ENCODE measurements at places on chromosomes 5 and 9.

DNA sequence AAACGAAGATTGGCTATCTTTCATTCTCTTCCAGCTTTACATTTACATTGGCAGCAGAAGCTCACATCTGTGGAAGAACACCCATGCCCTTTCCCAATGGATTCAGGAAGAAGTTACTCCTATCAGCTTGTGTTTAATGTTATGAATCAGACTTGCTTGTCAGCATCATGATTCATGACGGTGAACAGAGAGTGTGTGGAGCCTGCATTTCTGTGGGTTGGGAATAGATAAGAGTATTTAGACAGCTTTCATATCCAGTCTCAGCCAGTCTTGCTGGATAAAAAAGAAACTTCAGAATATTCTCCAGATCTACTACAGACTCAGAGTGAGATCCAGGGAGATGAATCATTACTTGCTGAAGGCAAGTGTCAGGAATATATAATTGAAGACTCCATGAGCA, 812.9 kb upstream of the ZNF608 start:
- DNase-seq, result no peak

GRCh38 chr9:108857572-108857971, 1.8 kb upstream of the ACTL7B start:
- no peak for DNase-seq

GRCh38 chr5:68224509-68225187, 9.1 kb downstream of the PIK3R1 start:
- DNase-seq, result no peak

GRCh38 chr5:122156724-122157325, 27.5 kb downstream of the ZNF474 start:
- DNase-seq, result no peak

DNA sequence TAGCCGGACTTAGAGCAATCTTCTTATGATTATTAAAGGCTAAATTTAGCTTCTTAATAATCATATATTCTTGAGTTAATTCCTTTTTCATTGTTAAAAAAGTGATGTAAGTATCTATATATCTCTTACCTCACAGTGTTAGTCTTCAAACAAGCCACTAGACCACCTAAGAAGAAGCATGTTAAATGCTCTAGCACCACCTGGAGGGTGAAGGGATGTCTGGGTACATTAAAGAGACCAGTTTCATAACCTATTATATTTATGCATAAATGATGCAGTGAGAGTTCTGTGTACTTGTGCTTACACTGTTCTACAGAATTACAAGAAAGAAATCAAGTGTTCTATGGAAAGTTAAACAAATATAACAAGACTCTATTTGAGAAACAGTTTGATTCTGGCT, 55.9 kb upstream of the SLCO6A1 start:
- DNase-seq, result no peak

GRCh38 chr5:116510517-116510916, 64.1 kb downstream of the SEMA6A start:
- DNase-seq, result no peak

DNA sequence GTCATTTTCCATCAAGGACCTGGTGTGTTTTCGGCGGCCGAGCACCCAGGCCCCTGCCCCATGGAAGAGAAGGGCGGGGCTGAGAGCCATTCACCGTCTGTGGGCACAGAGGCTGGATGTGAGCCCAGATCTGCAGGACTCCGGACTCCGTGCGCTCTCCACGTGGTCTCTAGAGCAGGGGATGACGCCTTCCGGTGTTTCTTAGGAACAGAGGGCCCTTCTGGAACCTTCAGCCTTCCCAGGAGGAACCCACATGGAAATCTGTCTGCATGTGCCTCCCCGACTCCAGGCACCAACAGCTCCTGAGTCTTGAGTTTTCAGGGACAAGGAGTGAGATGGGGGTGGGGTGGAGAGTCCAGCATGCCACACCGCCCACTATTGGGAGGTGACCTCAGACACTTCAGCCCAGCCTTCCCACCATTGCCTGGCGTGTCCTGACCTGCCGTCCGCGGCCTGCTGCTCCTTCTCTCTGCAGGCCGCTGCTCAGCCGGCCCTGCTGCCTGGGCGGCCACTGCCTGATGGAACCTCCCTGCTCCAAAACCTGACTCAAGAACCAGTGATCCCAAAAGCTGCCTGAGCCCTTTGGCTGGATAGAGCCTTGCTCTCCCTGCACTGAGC, 2.4 kb upstream of the RXRA start:
- DNase-seq, result no peak

- no peak for DNase-seq
Measured at GRCh38 chr9:89926691-89927220, 321.9 kb downstream of the GADD45G start.

DNA sequence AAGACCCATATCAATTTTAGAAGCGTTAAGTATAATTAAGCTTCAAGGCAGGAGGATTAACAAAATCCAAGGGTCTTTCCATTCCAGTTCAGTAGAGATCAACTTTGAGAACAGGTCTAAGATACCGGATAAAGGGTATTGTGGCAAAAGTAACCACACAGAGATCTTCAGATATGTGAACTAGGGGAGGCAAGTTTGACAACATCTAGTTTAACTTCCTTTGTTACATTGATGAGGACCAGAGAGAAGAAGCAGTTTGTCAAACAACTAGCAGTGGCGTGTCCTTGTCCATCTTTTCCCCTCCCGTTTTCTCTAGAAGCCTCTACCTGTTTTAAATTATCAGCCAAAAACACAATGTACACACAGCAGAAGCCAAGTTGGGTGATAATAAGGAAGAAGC, 8.6 kb downstream of the SLC36A2 start:
- DNase-seq, result no peak

GRCh38 chr9:20734275-20734674, 50.2 kb downstream of the FOCAD start:
- DNase-seq, result no peak

DNA sequence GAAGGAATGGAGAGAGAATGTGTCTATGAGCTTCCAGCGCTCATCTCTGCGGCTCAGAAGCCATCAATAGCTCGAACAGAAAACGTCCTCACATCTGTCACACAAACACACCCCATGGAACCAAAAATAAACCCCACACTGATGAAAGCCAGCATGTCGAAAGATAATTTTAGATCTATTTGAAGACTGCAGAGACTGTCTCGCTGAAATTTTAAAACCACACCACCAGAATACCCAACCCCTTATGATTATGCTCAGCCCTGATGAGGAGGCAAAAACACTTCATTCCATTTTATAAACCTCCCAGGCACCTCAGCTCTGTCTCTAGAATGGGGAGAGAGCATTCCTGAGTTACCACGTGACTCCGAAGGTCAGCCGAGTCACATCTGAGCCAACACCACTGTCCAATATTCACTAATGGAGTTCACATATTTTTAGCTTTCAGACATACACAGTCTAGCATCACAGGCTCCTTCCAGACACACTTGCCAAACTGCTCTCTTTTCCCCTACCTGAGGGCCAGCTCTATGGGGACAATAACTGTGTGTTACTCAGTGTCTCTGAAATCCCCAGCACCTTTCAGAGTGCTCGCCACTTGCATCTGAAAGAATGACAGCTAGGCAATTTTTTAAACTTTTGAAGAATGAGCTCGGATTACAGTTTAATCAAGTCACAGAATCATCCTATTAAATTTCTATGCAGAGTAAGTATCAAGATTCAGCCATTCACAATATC, 63.2 kb downstream of the SERINC5 start:
- DNase-seq, result no peak

GRCh38 chr9:70399141-70399540, 15.3 kb downstream of the KLF9 start:
- DNase-seq, result no peak

GRCh38 chr9:134776080-134776796, 104.4 kb upstream of the FCN2 start:
- DNase-seq, result no peak

GRCh38 chr5:415928-416635, 26.9 kb upstream of the EXOC3 start:
- no peak for DNase-seq

GRCh38 chr9:75299324-75299723, 211.0 kb downstream of the OSTF1 start:
- no peak for DNase-seq

GRCh38 chr5:137939331-137939730, 50.1 kb downstream of the PKD2L2 start:
- no peak for DNase-seq

- DNase-seq, result no peak
Measured at GRCh38 chr9:16085167-16085726, 532.4 kb downstream of the CCDC171 start.

GRCh38 chr9:18421391-18421790, 52.6 kb upstream of the ADAMTSL1 start:
- DNase-seq, result no peak

GRCh38 chr9:20419533-20419932, 202.8 kb downstream of the MLLT3 start:
- DNase-seq, result no peak

- DNase-seq, result no peak
Measured at GRCh38 chr5:172929371-172929838, 29.8 kb upstream of the RPL26L1 start.

DNA sequence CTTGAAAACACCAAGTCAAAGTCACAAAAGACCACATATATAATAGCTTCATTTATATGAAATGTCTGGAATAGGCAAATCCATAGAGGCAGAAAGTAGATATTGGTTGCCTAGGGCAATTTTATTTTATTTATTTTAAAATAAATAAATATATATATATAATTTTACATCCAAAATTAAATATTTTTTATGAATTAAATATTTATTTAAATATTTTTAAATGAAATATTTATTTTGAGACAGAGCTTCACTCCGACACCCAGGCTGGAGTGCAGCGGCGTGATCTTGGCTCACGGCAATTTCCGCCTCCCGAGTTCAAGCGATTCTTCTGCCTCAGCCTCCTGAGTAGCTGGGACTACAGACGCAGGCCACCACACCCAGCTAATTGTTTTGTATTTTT, 58.9 kb upstream of the ATG10 start:
- DNase-seq, result no peak

DNA sequence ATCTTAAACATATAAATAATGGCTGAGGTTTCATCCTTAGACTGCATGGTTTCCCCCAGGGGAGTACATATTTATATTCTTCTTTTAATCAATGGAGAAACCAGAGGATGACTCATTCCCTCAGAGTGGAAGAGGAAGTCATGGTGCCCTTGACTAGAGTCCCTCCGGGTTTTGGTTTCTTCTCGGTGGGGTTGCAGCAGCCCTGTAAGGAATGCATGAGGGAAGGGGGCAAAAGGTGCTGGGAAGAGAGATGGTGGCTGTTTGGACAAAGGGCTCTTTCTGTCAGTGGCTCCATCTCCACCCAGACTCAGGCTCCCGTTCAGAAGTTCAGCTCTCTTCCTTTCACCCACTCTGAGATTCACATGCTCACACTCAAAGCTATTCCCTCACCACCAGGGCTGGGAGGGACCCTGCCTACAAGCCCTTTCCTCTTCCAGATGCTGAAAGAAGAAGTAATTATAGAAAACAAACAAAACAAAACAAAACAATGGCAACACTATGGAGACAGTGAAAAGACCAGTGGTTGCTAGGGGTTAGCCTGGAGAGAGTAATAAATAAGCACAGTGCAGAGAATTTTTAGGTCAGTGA, 129.8 kb upstream of the IL12B start:
- no peak for DNase-seq

DNA sequence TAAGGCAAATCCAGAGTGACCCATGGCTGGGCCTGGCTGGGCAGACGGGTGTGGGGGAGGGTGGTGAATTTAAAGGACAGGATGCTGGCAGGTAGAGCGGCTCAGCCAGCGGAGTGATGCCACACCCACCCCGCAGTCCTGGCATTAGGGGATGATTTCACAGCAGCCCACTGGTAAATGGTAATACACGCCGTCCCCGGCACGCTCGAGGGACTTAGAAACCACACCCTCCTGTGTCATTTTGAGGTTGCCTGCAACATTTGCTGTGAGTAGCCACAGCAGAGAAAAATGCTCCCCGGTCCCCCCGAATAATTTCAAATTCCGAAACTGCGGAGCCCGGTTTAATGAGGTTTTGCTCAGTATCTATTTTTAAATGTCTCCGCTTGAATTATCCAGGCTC, 71.3 kb upstream of the FCN2 start:
- DNase-seq, result no peak

DNA sequence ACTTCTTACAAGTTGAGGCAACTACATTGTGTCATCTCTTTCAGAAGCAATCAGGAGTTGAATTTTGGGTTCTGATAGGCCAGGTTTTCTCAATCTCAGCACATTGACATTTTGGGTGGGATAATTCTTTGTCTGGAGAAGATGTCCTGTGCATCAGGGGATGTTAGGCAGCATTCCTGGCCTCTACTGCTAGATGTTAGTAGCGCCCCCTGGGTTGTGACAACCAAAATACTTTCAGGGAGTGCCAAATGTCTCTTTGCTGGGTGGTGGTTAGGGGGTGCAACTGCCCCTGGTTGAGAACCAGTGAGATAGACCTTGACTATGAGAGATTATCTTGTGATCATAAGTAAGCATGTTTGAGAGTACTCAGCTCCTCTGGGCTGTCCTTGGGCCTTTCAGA, 164.3 kb upstream of the KLF9 start:
- no peak for DNase-seq

- DNase-seq, result no peak
Measured at GRCh38 chr9:35158501-35159280, 3.1 kb upstream of the UNC13B start.

GRCh38 chr5:68272289-68272688, 56.7 kb downstream of the PIK3R1 start:
- DNase-seq, result no peak

DNA sequence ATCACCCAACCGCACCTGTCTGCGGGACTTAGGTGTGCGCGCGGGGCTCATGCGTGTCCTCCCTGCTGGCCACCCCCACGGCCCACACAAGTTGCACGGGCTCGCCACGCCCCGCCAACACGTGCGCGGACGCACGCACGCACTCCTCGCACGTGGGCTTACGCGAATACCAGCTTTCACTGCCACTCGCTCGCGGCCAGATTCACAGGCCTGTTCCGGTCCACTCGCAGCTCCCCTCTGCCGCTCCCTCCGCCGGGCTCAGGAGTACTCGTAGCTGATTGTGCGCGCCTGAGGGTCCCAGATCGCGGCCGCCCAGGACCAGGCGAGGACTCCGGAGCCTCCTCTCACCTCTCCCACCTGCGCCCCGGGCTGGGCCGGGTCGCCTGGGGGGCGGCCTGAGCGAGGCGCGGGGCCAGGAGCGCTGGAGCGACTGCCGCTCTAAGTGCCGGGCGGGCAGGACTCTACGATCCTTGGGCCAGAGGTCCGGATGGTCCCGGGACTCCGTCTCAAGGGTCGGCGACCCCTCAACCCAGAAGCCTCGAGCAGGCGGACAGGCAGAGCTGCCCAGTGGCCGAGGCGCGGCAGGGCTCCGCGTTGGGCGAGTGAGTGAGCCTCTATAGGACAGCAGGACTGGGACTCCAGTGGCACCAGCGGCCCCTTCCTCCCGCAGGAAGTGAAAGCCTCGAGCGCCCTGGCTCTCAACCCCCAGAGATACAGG, 3.4 kb downstream of the PCDHGC5 start:
- no peak for DNase-seq

Data from left renal pelvis (tissue), 4 donors.